ENCODE measurements at places on chromosomes 2 and 18. TPM values are rescaled to one million over a fixed set of nuclear protein-coding genes. Genes with fewer than 3 reads are reported as not detected.

Gene PDE11A
- 1.5 TPM for polyA plus RNA-seq

Gene ASAP2
- 20.0 TPM for polyA plus RNA-seq

Gene SCTR
- polyA plus RNA-seq = 62.9 TPM

DNA sequence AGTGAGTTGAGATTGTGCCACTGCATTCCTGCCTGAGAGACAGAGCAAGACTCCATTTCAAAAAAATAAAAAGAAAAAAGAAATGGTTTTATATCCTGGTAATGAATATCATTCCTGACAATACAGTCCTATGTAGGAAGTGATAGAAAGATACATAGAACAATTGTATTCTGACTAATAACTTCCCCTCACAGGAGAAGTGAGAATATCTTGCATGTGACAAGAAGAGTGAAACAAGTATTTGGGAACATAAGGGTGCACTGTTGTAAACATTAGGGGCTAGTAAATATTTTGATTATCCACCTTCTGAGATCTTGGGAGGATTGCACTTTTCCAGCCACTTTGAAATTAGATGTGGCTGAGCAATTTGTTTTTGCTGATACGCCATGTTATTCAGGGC is 40.7 kb downstream of the KLHL14 start:
- DNase-seq = no peak

DNA sequence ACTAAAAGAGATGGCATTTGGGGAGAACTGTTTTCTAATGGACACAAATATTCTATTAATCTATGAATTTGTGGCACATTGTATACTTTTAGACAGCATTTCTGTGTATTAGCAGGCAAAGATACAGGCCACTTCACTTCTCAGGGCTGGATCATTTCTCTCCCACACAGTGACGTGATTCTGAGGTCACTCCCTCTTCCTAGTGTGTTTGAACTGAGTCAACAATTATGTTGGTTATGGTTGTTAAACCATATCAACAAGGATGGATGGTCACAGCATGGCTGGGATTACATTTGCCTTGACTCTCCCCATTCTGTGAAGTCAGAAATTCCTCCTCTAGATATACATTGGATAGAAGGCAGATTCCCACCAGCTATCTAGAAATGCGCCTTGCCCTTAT is 11.6 kb downstream of the NOSTRIN start:
- no peak for DNase-seq

GRCh38 chr2:176126929-176127773 is 2.4 kb upstream of the HOXD8 start:
- DNase-seq = no peak

GRCh38 chr2:236944561-236944960 is 141.1 kb upstream of the COPS8 start:
- DNase-seq = no peak

DNA sequence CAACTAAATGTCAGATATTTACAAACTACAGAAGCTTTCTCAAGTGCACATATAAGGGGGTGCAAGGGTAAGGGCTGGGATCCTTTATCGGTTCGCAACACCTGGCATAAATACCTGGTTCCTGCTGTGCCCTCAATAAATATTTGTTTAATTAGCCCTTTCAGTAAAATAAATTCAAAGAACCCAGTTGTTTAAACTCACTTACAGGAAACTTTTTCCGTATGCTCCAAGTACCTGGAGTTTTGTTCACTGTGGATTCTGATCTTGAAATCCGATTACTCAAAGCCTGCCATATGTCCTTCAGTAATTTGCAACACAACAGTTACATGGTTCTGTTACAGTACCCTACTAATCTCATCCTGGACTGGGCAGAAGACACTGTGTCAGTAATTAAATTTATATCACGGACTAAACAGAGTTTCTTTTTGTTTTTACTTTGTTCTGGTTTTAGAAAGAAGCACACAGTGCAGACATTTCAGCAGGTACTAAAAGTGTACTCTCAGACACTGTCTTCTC is 36.9 kb downstream of the TBC1D8 start:
- no peak for DNase-seq

GRCh38 chr2:226678422-226678821 is 121.2 kb downstream of the IRS1 start:
- DNase-seq = peak; percentile 82

DNA sequence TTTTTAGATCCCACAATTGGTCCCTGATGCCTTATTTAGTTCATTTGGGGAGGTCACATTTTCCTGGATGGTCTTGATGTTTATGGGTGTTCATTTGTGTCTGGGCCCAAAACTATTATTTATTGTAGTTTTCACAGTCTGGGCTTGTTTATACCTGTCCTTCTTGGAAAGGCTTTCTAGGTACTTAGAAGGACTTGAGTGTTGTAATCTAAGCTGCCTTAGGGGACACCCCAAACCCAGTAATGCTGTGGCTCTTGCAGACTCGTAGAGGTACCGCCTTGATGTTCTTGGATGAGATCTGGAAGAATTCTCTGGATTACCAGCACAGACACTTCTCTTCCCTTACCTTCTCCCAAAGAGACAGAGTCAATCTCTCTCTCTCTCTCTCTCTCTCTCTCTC is 25.0 kb upstream of the ITSN2 start:
- no peak for DNase-seq

DNA sequence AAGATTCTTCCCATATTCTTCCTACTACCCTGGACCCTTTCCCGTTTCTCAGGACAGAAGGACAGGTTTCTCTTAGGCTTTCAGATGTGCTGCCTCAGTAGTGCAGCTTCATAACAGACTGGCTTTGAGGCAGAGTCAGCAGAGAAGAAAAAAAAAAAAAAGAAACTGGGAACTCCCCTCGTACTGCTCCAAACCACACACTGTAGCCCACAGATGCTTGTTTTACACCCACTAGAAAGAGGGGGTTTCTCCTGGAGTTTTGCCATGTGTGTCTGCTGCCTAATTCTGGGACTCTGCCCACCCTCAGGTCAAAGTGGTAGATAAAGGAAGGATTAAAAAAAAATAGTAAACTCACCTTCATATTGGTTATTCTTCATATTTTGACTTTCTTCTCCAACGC is 95.9 kb downstream of the NCOA1 start:
- DNase-seq = no peak

DNA sequence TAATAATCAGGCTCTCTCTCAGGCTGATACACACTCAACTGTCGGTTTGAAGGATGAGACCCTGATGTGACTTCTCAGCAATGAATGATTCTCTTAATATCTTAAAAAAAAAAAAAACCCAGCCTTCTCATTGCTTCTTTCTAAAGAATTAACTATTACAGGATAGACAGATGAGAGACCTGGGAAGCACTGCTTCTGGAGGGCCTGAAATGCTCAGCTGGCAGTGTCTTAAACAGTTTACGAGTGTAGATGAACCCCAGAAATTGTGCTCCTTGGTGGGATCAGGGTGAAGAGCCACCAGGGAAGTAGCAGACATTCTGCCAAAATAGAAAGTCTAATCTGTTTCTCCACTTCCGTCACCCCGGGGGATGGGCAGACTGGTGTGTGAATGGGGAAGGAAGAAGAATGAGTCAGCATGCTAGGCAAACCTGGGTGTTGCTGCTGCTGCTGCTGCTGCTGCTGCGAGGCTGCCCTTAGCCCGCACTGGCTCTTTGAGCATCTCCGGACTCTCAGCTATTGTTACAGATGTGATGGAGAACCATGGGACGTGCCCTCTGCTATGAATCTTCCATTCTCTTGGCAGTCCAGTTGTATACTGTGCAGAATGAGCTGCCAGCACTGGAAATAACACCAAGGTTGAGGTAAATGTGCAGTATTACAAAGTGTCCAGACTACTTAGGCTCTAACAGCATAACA is 158.4 kb downstream of the SETBP1 start:
- DNase-seq = no peak

- DNase-seq = no peak
These were observed 94.2 kb downstream of the NEB start for GRCh38 chr2:151640087-151640486.

DNA sequence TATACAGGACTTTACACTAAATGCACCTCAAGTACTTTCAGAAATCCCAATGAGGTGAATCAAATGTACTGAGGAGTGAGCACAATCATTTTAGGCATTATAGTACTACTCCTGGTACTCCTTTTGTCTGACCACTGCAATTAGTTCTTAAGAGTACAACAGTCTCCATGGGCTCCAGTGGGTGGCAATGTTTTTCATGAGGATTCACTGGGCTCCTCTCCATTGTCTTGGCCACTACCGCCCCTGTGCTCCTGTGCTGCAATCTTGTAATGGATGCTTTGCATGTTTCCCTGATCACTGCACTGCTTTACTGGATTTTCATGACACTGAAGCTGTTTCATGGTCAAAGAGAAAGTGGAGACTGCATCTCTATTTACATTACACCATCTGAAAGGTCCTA is 268.5 kb upstream of the ZSWIM2 start:
- DNase-seq = no peak

GRCh38 chr2:6429210-6429986 is 436.3 kb downstream of the CMPK2 start:
- DNase-seq = no peak

DNA sequence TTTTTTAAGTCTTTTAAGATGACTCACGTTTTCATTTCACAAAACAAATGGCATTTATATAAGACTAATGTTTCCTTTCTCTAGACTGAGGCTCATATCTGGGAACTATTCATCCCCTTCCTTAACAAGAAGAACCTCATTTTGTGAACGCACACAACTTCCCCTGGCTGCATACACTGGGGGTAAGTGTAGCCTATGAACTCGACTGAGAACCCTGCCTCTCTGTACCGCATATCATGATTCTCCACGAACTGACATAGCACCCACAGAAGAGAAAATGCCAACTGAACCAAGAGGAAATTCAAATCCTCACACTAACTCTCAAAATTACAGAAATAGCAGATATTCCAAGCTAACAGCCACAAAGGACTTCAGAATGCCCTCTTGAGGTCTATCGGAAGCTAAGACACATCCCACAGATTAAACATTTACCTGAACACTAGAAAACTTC is 236.7 kb downstream of the TCF4 start:
- DNase-seq = no peak
